Mucosa of gallbladder (tissue), 1 donor: ENCODE measurements at places on chromosomes 1 and 21. TPM values are rescaled to one million over a fixed set of nuclear protein-coding genes. Genes with fewer than 3 reads are reported as not detected.
A peak's percentile ranks its signal among the peaks of the same experiment; 100 is the strongest.

The UTS2 gene
- total RNA-seq: not detected

The C1orf141 gene
- not detected for total RNA-seq

The SH2D2A gene
- 5.4 TPM for total RNA-seq

The BSND gene
- not detected for total RNA-seq

The MLLT11 gene
- total RNA-seq: 3.6 TPM

GRCh38 chr1:16924216-16924918, 2.6 kb downstream of the CROCC start:
- no peak for DNase-seq

GRCh38 chr1:205310976-205311704, 10.4 kb downstream of the NUAK2 start:
- DNase-seq: no peak

DNA sequence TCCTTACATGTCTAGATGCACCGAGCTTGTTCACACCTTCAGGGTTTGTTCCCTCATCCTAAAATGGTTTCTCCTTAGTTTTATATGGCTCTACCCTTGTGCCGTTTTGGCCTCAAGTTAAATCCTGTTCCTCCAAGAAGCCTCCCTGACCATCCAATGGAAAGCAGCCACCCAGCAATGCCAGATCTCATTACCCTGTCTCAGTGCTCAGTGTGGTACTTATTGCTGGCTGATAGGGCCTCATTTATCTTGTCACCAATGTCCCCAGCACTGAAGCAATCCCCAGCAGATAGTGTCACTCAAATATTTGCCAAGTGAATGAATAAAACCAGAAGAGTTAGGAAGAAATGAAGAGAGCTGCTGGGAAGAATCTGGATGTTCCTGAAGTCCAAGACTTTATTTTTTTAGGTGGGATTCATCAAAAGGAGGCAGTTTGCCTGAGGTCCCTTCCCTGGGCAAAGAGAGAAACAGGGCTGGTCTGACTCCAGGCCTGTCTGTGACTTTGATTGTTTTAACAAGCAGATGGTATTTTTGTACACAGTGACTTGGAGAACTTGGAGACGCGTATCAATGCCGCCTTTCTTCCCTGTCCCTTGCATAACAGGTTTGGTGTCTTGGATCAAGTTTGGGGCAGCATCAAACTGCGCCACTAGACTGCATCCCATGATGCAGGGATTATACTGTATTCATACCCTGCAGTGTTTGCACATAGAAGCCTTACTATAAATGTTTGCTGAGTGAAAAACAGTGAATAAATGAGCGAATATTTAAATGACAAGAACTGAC, 221.2 kb downstream of the DISC1 start:
- no peak for DNase-seq

GRCh38 chr21:31447505-31447904, 103.4 kb upstream of the TIAM1 start:
- DNase-seq: no peak

DNA sequence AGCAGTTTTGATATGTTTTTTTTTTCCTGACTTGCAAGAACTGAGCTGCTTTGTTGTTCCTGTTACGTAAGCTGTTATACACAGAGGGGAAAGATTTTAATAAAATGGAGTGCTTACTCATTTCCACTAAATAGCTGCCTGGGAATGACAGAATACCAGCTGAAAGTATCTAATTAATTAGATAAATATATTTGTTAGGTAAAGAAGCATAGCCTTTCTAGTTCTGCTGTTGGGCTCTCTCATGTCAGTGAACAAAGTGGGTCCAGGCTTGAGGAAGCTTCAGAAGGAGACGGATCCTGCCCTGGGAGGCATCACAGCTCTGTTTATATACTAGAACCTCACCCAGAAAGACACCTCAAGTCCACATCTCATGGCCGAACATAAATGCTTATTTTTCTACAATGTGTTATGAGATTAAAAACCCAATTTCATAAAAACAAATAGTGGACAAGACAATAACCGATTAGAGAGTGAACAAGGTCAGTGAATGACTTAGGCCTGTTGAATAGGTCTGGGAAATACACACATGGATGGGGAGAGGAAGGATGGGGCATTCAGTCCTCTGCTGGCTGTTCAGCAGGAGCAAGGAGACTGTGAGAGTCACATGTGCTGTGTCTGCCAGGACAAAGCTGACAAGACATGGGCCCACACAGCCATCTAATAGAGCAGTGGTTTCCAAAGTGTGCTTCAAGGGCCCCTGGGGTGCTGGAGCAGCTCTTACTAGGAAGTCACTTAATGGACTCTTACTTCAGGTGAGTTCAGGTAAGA, 20.6 kb downstream of the TRAF5 start:
- DNase-seq: no peak

- DNase-seq: no peak
These were observed 16.4 kb upstream of the CPT2 start for GRCh38 chr1:53180226-53180625.

DNA sequence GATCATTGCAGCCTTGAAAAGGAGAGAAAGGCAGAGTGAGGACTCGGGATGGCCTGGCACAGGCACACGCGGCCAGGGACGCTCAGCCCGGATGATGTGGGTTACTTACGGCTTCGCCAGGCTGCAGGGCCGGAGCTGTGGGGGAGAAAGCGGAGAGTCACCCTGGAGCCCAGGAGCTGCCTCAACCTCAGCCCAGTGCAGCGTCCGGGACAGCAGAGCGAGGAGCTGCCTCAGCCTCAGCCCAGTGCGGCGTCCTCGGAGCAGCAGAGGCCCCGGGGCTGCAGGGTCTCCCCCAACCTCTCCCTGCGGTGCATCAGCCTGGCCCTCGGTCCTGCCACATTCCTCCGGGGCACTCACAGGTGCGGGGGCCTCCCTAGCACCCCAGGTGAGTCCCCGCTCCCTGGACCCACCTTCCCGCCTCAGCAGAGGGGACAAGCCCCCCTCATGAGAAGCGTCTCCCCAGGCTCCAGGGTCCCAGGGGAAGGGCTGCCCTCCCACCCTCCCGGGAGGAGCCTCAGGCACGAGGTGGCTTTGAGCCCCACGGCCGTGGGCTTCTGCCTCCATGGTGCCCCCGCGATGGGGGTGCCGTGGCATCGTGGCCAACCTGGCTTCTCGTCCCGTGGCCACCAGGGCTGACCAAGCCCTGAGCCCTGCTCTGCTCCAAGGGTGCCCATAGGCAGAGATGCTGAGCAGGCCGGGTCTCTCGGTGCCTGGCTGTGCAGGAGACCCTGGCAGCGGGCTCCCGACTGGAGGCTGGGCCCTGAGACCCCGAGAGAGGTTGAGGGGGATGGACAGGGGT, 10.5 kb upstream of the RNF223 start:
- no peak for DNase-seq

DNA sequence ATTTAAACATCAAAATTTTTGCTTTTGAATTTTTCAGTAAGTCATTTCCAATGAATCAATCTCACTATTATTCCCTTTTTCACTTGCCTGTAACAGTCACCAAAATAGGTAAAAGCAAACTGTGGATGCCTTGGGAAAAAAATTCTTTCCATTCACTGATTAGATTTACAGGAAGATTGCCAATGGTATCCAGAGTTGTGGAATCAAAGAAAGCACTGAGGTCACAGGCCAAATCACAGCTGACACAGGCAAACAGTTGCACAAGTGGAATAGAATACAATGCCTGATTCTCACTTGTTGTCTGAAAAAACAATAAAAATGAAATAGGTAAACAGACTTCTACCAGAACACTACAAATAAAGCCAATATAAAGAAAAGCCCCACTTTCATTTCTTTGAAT, 48.4 kb downstream of the LTN1 start:
- DNase-seq: no peak

- peak; percentile 76 for DNase-seq
These were observed 1.7 kb upstream of the FYB2 start for GRCh38 chr1:56820755-56821461.

- no peak for DNase-seq
These were observed 57.5 kb upstream of the PDC start for GRCh38 chr1:186518395-186518794.

- DNase-seq: no peak
These were observed 3.5 kb downstream of the MYCL start for GRCh38 chr1:39898191-39898590.

DNA sequence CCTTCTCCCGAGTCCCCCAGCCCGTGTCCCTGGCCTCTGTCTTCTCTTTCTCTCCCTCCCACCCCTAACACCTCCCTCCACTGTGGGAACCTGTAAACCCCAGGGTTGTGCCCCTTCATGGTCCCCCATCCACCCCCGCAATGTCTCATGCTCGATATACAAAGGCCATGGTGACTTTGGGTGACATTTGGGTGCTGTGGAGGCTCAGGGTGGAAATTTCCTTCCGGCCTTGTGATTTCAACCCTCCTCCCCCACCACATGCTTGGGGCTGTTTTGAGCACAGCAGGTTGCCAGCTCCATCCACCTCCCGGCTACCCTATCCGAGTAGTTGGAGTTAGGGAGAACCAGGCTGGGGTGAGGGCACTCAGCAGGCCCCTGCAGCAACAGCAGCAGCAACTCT, 25.7 kb upstream of the VPS13D start:
- no peak for DNase-seq

- no peak for DNase-seq
These were observed 38.5 kb downstream of the PYHIN1 start for GRCh38 chr1:158969855-158970254.
